ENCODE measurements at places on chromosomes 13 and 19.

DNA sequence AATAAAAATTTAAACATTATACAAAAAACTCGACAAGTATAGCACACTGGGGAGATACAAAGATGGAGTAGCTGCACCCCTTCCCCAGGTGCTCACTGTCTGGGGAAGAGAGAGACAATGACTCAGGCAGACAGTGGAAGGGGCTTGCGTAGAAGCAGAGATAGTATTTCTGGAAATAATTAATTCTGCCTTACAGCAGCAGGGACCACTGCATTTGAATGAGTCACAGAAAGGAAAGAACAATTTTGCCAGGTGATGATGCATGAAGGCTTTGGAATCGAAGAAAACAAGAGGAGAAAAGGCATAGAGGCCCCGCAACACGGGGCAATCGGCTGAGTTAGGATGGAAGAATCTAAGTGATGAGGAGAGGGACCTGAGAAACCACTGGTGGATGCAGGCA is 447.4 kb downstream of the EFNB2 start:
- no peak for DNase-seq

- no peak for DNase-seq
These were observed 158.9 kb downstream of the EFNB2 start for GRCh38 chr13:106376401-106377112.

GRCh38 chr19:49073514-49074378 is 1.2 kb upstream of the KCNA7 start:
- DNase-seq: no peak

- DNase-seq: no peak
These were observed 776 bp upstream of the LENG1 start for GRCh38 chr19:54160182-54160811.

DNA sequence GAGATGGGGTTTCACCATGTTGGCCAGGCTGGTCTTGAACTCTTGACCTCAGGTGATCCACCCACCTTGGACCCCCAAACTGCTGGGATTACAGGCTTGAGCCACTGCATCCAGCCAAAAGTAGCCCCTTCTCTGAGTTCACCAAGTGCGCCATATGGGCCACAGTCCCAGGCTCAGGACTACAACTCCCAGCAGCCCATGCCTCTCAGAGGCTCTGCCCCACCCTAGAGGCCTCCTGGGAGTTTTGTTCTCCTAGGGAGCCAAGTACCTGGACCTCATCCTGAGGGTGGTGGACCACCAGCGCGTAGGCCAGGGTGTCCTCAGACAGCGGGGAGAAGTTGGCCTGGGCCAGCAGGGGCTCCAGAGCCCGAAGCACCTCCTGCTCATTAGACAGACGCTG is 18.8 kb downstream of the TMEM143 start:
- no peak for DNase-seq

- DNase-seq: no peak
These were observed 92.8 kb upstream of the TPP2 start for GRCh38 chr13:102504002-102504401.

DNA sequence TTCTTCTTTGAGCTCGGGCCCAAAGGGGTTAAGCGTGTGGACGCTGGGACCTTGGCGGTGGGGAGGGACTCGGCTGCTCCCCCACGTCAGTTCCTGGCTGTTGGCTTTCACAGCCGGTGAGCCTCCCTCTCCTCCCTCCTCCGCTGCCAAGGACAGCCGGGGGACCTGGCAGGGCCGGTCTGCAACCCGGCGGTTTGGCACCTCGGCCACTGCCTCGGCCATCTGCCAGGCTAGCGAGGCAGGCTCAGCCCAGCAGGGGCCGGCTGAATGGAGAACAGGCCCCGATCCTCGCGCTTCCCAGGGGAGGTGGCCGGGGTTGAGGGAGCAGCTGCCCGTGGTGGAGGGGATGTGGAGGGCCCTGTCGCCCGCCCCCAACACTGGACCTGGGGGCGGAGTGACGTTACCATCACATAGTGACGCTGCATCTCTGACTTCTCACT is 5.0 kb downstream of the TLE5 start:
- DNase-seq: no peak

DNA sequence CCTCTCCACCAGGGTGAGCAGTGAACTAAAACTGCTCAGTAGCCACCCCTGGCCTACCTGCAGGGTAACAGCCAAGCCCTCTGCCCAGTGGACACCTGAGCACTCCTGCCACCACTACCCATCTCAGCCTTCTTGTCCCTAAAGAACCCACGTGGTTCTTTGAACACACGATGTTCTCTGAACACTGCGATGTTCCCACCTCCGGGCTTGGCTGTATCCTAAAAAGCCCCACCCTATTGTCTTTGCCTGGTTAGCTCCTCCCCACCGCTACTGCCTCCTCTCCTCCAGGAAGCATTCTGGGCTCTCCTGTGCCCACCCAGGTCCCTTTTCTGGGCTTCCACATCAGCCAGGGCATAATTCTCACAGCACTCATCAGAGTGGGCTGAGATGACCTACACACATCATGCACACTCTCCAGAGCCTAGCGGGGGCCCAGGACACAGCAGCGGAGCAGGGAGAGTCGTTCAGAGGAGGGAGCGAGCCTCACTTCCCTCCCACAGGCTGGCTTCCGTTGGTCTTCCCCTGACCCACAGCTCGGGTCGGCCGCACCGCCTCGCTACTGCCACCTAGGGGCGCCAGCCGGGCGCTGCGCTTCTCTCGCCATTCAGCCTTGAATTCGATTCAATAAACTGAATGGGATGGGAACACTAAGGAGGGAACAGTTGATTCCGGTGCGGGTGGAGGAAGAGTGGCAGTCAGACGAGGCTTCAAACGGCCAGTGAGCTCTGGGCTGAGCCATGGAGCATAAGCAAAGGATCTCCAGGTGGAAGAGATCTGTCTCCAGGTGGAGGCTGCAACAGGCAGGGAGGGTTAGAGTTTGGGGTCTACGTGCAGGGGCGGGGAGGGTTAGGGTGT is 3.2 kb downstream of the ELAVL1 start:
- DNase-seq: peak; percentile 48

- no peak for DNase-seq
These were observed 302.7 kb downstream of the DNAJC15 start for GRCh38 chr13:43326100-43326499.

DNA sequence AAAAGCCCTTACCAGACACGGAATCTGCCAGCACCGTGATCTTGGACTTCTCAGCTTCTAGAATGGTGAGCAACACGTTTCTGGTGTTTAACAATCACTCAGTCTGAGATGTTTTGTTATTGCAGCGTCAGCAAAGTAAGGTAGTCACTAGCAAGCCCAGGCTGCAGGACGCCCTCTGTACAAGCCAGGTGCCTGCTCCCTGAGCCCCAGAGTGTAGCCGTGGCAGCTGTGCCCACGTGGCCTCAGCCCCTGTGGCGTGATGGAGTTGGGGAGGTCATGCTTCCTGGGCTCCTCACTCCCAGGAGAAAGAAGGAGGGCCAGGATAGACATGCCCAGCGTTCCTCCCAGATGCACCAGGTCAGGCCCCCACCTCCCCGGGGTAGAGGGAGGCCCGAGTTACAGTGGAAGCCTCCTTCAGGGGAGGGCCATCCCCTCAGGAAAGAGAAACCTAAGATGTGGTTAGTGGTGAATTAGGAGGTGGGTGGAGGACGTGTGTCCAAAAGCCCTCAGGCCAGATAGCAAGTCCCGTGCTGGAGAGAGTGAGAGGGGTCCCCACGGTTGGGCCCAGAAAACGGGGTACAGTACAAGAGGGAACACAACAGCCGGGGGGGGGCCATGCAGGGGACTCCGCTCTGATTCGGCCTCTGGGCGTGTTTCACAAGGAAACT is 169.6 kb upstream of the SOX1 start:
- DNase-seq: no peak

GRCh38 chr19:58098682-58098998 is 609 bp upstream of the ZSCAN18 start:
- DNase-seq: no peak

DNA sequence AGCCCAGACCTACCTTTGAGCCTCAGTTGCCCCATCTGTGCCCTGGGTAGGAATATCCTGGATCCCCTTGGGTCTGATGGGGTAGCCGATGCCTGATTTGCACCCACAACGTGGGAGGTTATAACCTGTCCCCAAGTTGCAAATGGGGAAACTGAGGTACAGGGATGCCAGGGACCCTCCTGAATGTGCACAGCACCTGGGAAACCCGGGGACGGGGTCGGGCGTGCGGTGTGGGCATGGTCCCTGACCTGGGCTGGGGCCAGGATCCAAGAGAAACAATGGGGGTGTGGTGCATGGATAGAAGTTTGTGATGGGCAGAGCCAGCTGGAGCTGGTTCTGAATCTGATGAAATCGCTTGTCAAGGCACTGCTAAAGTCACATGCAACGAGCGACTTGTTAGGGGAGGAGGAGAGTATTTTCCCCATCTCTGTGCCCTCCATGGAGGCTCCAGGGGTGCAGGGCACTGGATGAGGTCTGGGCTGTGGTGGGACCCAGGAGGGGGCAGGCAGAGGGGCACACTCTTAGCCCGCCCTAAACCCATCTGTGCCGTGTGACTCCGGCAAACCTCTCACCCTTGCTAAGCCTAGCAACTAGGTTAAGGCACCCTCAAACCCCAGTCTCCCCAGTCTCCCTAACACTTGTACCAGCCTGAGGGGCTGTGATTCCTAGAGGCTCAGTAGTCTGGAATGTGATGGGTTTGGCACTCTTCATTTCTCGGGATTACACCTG is 749 bp downstream of the GDF15 start:
- no peak for DNase-seq

DNA sequence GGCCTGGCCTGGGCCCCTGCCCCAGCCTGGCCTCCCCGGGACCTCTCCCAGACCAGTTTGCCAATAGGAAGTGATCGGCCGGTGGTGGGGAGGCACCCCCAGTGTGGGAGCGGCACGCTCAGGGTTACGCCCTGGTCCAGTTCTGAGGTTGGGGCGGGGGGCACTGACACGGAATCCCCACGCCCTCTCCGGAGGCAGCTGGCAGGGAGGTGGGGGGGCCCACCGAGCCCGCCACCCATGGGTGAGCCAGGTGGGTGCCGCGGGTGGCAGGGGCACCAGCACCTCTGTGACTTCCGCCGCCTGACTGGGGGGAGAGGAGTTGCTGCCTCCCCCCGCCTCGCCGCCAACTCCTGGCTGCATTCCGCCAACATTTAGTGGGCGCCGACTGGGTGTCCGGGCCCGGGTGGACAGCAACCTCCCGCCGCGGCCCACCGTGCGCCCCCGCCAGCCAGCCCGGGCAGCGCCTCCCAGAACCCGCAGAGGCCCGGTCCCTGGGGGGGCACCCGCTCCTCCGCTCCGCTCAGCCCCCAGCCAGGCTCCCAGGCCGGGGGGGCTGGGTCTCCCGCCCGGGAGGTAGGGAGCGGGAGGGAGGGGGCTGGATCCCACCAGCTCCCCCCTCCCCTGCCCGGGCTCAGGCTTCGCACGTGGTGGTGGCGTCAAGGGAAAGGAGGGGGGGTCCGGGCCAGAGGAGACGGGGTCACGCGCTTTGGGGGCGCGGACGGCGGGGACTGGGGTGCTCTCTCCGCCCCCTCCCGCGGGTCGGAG is 2.0 kb downstream of the ZBTB7A start:
- no peak for DNase-seq

- DNase-seq: no peak
These were observed 4.8 kb downstream of the GPR42 start for GRCh38 chr19:35375505-35376307.

DNA sequence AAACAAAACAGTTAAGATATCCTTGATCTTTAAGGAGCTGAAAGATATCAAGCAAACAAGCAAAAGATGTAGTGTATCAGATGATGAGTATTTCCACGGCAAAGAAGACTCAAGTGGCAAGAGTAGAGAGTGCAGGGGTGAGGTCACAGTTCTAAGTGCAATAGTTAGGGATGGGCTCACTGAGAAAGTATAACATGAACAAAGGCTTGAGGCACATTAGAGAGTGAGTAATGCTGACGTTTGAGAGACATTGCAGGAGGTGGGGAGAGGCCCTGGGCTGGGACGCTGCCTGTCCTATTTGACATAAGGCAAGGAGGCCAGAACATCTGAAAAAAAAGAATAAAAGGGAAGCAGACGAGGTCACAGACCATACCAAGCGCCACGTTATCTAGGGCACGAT is 1.4 kb downstream of the DUXA start:
- DNase-seq: no peak

DNA sequence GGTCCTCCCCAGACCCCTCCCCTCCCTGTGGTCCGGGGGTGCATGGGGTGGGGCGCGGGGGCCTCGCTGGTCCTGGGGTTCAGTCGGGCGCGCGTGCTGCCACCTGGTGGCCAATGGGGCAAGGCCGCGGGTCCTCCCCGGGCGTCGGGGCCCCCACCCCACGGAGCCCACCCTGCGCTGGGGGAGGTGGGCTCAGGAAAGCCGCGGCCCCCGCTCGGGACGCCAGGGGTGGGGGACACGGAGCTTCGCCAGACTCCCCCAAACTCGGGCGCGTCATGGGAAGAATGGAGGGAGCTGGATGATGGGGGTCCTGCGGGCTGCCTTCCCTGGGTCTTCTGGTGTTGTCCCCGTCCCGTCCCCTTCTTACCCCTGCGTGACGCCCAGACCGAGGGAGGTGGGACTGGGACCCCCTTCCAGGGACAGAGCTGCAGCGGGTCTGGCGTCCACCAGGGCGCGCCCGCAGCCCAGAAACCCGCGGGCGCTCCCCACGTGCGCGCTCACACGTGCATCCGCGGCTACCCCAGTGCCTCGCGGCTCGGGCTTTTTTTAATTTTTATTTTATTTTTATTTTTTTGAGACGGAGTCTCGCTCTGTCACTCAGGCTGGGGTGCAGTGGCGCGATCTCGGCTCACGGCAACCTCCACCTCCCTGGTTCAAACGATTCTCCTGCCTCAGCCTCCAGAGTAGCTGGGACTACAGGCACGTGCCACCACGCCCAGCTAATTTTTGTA is 19.8 kb upstream of the TCF3 start:
- DNase-seq: peak; percentile 37

- DNase-seq: no peak
These were observed 12.0 kb downstream of the TSHZ3 start for GRCh38 chr19:31337008-31337914.

DNA sequence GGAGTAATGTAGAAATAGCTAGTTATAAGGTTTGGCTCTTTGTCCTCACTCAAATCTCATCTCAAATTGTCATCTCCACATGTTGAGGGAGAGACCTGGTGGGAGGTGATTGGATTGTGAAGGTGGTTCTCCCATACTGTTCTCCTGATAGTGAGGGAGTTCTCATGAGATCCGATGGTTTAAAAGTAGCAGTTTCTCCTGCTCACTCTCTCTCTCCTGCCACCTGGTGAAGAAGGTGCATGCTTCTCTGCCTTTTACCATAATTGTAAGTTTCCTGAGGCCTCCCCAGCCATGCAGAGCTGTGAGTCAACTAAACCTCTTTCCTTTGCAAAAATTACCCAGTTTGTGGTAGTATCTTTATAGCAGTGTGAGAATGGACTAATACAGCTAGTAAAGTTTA is 849.4 kb downstream of the DACH1 start:
- no peak for DNase-seq

- DNase-seq: no peak
These were observed 276.4 kb downstream of the KLF5 start for GRCh38 chr13:73335210-73335609.
